ENCODE measurements at places on chromosomes 1 and 21. TPM values are rescaled to one million over a fixed set of nuclear protein-coding genes. Genes with fewer than 3 reads are reported as not detected.

SPRR4 gene
- total RNA-seq = not detected

GJA5 gene
- total RNA-seq = 0.28 TPM

FNBP1L gene
- total RNA-seq = 31.8 TPM

ZYG11A gene
- not detected for total RNA-seq

TMEM54 gene
- total RNA-seq = 12.1 TPM

PLA2G2A gene
- total RNA-seq = not detected

RIPK4 gene
- 22.3 TPM for total RNA-seq

All from MCF 10A (cell line).